ENCODE measurements at places on chromosomes 3 and 15. TPM values are rescaled to one million over a fixed set of nuclear protein-coding genes. Genes with fewer than 3 reads are reported as not detected.

COL6A5 gene
- not detected for total RNA-seq

TNIK gene
- 12.2 TPM for total RNA-seq

GNL3 gene
- 199 TPM for total RNA-seq

TGM4 gene
- total RNA-seq = not detected

BNC1 gene
- not detected for total RNA-seq

C3orf20 gene
- not detected for total RNA-seq

EFHB gene
- total RNA-seq = not detected

PLCD1 gene
- 8.8 TPM for total RNA-seq

SERINC4 gene
- not detected for total RNA-seq

ZBED2 gene
- total RNA-seq = not detected
